ENCODE measurements at places on chromosomes 16 and 17. TPM values are rescaled to one million over a fixed set of nuclear protein-coding genes. Genes with fewer than 3 reads are reported as not detected.

GRCh38 chr16:23182679-23183542, at the start of gene SCNN1G:
Gene SCNN1G, plus strand, starts transcription at chr16:23182745. Its CDS starts 3,527 bp downstream, at chr16:23186272.
- DNase-seq, result peak; percentile 16

- peak; percentile 88 for DNase-seq
Measured at GRCh38 chr17:77887464-77888241, 70.8 kb upstream of the TNRC6C start.

DNA sequence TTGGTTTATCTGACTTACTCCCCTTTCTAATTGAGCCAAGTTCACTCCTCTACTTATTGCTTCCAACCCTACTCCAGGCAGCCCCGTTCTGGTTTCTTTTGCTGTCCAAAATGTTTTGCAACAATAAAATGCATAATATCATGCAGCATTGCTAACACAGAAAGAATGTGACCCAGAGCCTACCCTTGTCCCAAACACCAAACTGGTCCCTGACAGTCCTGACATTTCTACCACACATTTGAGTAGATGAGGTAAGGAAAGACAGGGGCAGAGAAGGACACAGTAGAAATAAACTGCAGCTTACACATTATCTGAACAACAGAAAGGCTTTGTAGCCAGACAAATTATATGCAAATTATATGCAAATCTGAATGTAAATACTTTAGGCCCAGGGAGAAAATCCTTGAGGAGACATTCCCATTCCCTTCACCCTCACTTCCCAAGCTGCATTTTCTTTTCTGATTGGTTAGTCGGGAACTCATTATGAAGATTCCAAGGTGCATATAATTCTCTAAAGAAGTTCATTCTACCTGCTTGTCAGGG, 31.6 kb downstream of the SOX9 start:
- no peak for DNase-seq

DNA sequence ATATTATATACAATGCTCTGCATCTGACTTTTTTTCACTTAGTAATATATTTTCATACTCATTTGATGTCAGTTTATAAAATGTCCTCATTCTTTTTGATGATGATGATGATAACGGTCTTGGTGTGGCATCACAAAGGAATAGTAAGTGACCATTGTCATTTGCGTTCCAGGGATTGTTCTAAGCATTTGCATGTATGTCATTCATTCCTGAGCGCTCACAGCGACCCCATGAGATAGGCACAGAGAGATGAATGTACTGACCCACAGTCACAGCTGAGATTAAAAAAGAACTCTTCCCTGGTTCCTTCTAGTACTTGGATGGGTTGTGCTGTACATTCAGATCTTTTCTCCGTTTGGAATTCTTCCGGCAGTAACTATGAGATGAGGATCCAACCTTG, 21.2 kb upstream of the MSI2 start:
- no peak for DNase-seq

- DNase-seq, result no peak
Measured at GRCh38 chr16:84475643-84476240, 28.7 kb downstream of the MEAK7 start.

- DNase-seq, result no peak
Measured at GRCh38 chr17:9336817-9337216, 238.8 kb downstream of the STX8 start.

DNA sequence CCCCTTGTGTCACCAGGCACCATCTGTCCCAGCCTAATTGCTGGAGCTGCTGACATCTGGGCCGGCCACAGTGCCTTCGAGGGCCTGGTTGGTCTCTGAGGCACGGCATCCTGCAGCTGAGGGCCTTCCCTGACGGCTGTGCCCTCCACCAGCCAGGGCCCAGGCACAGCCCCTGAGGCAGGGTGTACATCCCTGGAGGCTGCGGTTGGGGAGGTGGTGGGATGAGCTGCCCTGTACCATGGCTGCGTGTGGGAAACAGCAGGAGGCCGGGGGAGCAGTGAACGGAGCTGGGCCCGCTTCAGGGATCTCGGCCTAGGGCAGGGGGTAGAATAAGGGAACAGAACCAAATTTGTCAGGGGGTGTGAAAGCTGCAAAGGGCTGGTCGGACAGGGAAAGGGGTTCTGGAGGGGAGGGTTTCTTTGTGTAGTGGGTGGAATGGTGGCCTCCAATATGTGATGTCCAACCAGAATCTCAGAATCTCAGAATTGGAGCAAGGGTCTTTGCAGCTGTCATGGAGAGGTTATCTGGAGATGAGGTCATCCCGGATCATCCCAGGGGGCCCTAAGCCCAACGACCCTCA, 10.0 kb upstream of the SLC38A10 start:
- DNase-seq, result no peak

GRCh38 chr16:24027466-24027865, 191.7 kb downstream of the PRKCB start:
- no peak for DNase-seq

DNA sequence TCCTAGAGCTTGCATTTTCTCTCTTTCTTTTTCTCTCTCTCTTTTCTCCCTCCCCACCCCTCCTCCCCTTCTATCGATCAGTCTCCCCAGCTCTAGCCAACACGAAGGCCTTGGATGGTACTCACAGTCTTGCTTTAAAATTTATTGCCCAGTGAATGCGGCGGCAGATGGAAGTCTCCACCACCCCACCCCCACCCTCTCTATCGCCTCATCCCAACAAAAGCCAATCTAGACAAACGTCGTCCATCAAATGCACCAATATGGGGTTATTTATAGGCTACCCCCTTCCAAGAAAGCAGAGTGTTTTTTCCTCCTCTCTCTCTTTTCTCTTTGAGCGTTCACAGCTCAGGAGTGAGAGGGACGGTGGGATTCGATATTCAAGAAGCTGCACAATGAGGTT, 10.5 kb upstream of the NGFR start:
- DNase-seq, result no peak

- DNase-seq, result no peak
Measured at GRCh38 chr16:21566891-21567414, 32.4 kb upstream of the METTL9 start.

- no peak for DNase-seq
Measured at GRCh38 chr17:82386881-82387704, 15.5 kb downstream of the UTS2R start.

DNA sequence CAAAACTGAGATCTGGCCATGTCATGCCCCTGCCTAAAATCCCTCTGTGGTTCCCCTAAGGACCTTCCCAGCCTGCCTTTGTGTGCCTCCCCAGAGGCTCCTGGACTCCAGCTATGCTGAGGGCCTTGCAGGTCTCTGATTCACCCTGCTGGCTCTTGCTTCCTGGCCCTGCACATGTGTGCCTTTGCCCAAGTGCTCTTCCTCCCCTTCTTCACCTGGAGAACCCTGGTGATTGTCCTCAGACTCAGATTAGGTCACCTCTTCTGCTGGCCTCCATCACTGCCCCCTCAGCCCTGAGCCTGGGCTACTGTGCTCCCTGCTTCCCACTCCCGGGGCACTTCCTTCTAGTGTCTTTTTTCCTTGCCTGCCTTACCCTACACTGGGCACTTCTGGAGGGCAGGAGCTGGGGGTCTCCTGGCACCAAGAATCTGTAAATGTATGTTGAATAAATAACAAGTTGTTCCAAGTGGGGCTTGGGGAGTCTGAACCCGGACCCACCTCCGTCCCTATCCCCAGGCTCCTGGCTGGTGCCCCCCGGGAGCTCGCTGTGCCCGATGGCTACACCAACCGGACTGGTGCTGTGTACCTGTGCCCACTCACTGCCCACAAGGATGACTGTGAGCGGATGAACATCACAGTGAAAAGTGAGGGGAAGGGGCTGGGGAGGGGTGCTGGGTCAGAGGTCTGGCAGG, 7.8 kb downstream of the ITGA3 start:
- no peak for DNase-seq

Gene NDEL1
- 25.0 TPM for total RNA-seq

Gene TMEM235
- not detected for total RNA-seq

Gene KRT24
- total RNA-seq, result not detected

Gene CCL15
- total RNA-seq, result not detected

Gene DPEP1
- not detected for total RNA-seq

Gene UNC13D
- 13.3 TPM for total RNA-seq

Measured in left ventricle myocardium inferior (tissue), 1 donor.